ENCODE measurements at places on chromosomes 5 and 9. TPM values are rescaled to one million over a fixed set of nuclear protein-coding genes. Genes with fewer than 3 reads are reported as not detected.

CDC20B gene
- not detected for total RNA-seq

SLC6A7 gene
- not detected for total RNA-seq

TYRP1 gene
- total RNA-seq: not detected

PCDHA12 gene
- not detected for total RNA-seq

PDE6A gene
- not detected for total RNA-seq

SPINK4 gene
- not detected for total RNA-seq

PCDHB16 gene
- not detected for total RNA-seq

ADCY2 gene
- total RNA-seq: not detected

C9orf43 gene
- total RNA-seq: 0.83 TPM

ARAP3 gene
- total RNA-seq: 7.2 TPM

TAS2R1 gene
- total RNA-seq: not detected

MYMK gene
- total RNA-seq: not detected

IFNA21 gene
- total RNA-seq: not detected

GRXCR2 gene
- total RNA-seq: not detected

NAIP gene
- total RNA-seq: 4.9 TPM

WDR38 gene
- not detected for total RNA-seq

MLANA gene
- total RNA-seq: not detected

SLC2A8 gene
- 1.6 TPM for total RNA-seq

SLC25A48 gene
- total RNA-seq: not detected

SEMA4D gene
- 317 TPM for total RNA-seq

PTGES gene
- total RNA-seq: 0.56 TPM

SLF1 gene
- total RNA-seq: 14.5 TPM

FOXD4 gene
- not detected for total RNA-seq

FNIP1 gene
- total RNA-seq: 15.9 TPM

TMEM167A gene
- total RNA-seq: 70.4 TPM

ZNF454 gene
- not detected for total RNA-seq

GAS1 gene
- not detected for total RNA-seq

ZFR gene
- 56.8 TPM for total RNA-seq

SPATA31D4 gene
- total RNA-seq: not detected

TAF11L10 gene
- not detected for total RNA-seq

FGD3 gene
- 43.5 TPM for total RNA-seq

SHROOM1 gene
- total RNA-seq: 2.1 TPM

LCN1 gene
- total RNA-seq: not detected

PNPLA7 gene
- 4.8 TPM for total RNA-seq

PCDHB4 gene
- not detected for total RNA-seq

ADAMTS12 gene
- total RNA-seq: not detected

FGF10 gene
- total RNA-seq: not detected

MAMDC2 gene
- not detected for total RNA-seq

OLFML2A gene
- not detected for total RNA-seq

WNK2 gene
- total RNA-seq: 2.8 TPM

POU5F2 gene
- 0.45 TPM for total RNA-seq

HAND1 gene
- not detected for total RNA-seq

CHSY3 gene
- total RNA-seq: not detected

CARD9 gene
- 6.8 TPM for total RNA-seq

EPB41L4B gene
- total RNA-seq: 0.34 TPM

All from activated CD8-positive, alpha-beta T cell treated with anti-CD3 and anti-CD28 coated beads for 36 hours (primary cell).